ENCODE measurements at places on chromosomes 7 and 10. TPM values are rescaled to one million over a fixed set of nuclear protein-coding genes. Genes with fewer than 3 reads are reported as not detected.

- DNase-seq, result no peak
- H3K36me3 ChIP-seq, result no peaks in the 10 kb centered on the region
- H3K4me1 ChIP-seq, result no peaks in the 10 kb centered on the region
- H3K27me3 ChIP-seq, result no peaks in the 10 kb centered on the region
Measured at GRCh38 chr7:95794917-95795515, 22.7 kb downstream of the DYNC1I1 start.

GRCh38 chr7:71482284-71482683 is 350.3 kb downstream of the GALNT17 start:
- no peaks in the 10 kb centered on the region for H3K4me1 ChIP-seq
- H3K27me3 ChIP-seq, result no peaks in the 10 kb centered on the region
- DNase-seq, result no peak

DNA sequence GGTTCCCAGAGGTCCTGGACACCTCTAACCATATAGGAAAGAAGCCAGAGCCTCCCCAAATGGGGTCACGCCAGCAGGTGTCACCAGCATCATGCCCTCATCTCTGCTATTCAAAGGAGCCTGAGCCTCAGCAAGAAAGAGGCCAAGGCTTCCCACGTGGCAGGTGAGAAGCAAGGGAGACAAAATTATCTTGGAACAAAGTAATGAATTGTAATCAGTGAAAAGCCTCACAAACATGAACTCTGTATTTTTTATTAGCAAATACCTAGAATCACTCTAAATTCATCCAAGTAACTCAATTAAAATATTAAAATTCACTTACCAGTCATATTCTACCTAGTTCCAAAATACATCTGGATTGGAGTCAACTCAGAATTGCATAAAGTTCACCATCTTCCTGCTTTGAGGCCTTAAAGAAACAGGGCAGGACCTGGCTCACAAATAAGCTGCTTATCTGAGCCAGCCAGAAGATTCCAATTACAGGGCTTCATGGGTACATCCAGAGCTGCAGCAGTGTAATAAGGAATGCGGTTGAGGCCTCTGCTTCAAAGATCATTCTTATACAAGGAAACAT is 68.7 kb downstream of the SGMS1 start:
- no peak overlapping the region for H3K4me3 ChIP-seq
- H3K36me3 ChIP-seq, result no peaks in the 10 kb centered on the region
- H3K27me3 ChIP-seq, result no peaks in the 10 kb centered on the region
- H3K4me1 ChIP-seq, result peaks cover 58% of the 10 kb centered on the region
- DNase-seq, result no peak

Gene BMPER
- total RNA-seq, result 5.2 TPM
